ENCODE measurements at places on chromosomes 5 and 9. TPM values are rescaled to one million over a fixed set of nuclear protein-coding genes. Genes with fewer than 3 reads are reported as not detected.

PCDHB15 gene
- total RNA-seq, result 0.86 TPM

TOR1A gene
- total RNA-seq, result 25.4 TPM

TMEM171 gene
- 0.77 TPM for total RNA-seq

HSPA9 gene
- 204 TPM for total RNA-seq

PHF24 gene
- not detected for total RNA-seq

PPIC gene
- total RNA-seq, result 66.4 TPM

S100Z gene
- not detected for total RNA-seq

KCTD16 gene
- 0.09 TPM for total RNA-seq

KIAA1958 gene
- total RNA-seq, result 0.69 TPM

PTGS1 gene
- 0.76 TPM for total RNA-seq
